Smooth muscle cell of the pulmonary artery (primary cell): ENCODE measurements at places on chromosomes 16 and 17. TPM values are rescaled to one million over a fixed set of nuclear protein-coding genes. Genes with fewer than 3 reads are reported as not detected.

The PPP1R27 gene
- total RNA-seq, result not detected in 2 replicates

The TNP2 gene
- total RNA-seq, result not detected in 2 replicates

The PRCD gene
- 4.5 and 5.3 TPM in 2 replicates for total RNA-seq

The CDRT15 gene
- total RNA-seq, result not detected in 2 replicates

The HOXB8 gene
- 0.10 TPM in 1 of 2 replicates, not detected in the other for total RNA-seq

The C17orf67 gene
- 0.69 and 0.91 TPM in 2 replicates for total RNA-seq

The YBX2 gene
- total RNA-seq, result 0.07 TPM in 1 of 2 replicates, not detected in the other

The CD79B gene
- total RNA-seq, result 3.6 TPM in 1 of 2 replicates, not detected in the other

The TAT gene
- total RNA-seq, result not detected in 2 replicates

The SLC16A6 gene
- 0.13 and 0.17 TPM in 2 replicates for total RNA-seq

The CDRT15L2 gene
- not detected in 2 replicates for total RNA-seq

The ST6GALNAC1 gene
- 0.43 TPM in 1 of 2 replicates, not detected in the other for total RNA-seq

The IGF2BP1 gene
- total RNA-seq, result 3.4 and 4.3 TPM in 2 replicates

The NPIPB12 gene
- 20.8 and 22.2 TPM in 2 replicates for total RNA-seq

The PRSS53 gene
- 4.8 and 6.0 TPM in 2 replicates for total RNA-seq

The KRTAP4-6 gene
- total RNA-seq, result not detected in 2 replicates

The CTRL gene
- total RNA-seq, result 0.30 and 0.85 TPM in 2 replicates

The CMTM2 gene
- not detected in 2 replicates for total RNA-seq

The NT5C gene
- total RNA-seq, result 23.1 TPM in 2 replicates

The LRRC45 gene
- total RNA-seq, result 8.5 and 10.1 TPM in 2 replicates

The SMIM5 gene
- 0.07 TPM in 1 of 2 replicates, not detected in the other for total RNA-seq

The AGRP gene
- not detected in 2 replicates for total RNA-seq

The MMP28 gene
- total RNA-seq, result 0.65 and 1.8 TPM in 2 replicates

The XAF1 gene
- total RNA-seq, result 20.0 and 37.0 TPM in 2 replicates

The CLEC19A gene
- total RNA-seq, result not detected in 2 replicates

The MPV17L gene
- total RNA-seq, result 0.78 and 2.1 TPM in 2 replicates

The RNF43 gene
- total RNA-seq, result 0.20 TPM in 1 of 2 replicates, not detected in the other

The CCL5 gene
- total RNA-seq, result 0.07 TPM in 1 of 2 replicates, not detected in the other

The LHX1 gene
- total RNA-seq, result not detected in 2 replicates

The ZNF629 gene
- total RNA-seq, result 9.8 and 11.0 TPM in 2 replicates

The TLCD1 gene
- total RNA-seq, result 3.6 and 6.1 TPM in 2 replicates

The HBA2 gene
- not detected in 2 replicates for total RNA-seq

The FLII gene
- 293 and 417 TPM in 2 replicates for total RNA-seq

The PRR11 gene
- total RNA-seq, result 4.5 and 9.6 TPM in 2 replicates

The KLHL10 gene
- total RNA-seq, result 0.20 and 0.26 TPM in 2 replicates

The ARL5C gene
- not detected in 2 replicates for total RNA-seq

The CD300H gene
- not detected in 2 replicates for total RNA-seq

The GFAP gene
- total RNA-seq, result 0.59 and 0.92 TPM in 2 replicates

The HOXB6 gene
- total RNA-seq, result 2.3 and 3.0 TPM in 2 replicates

The HSPB9 gene
- 0.07 TPM in 2 replicates for total RNA-seq

The TSNAXIP1 gene
- total RNA-seq, result 0.78 and 1.0 TPM in 2 replicates

The HSD17B2 gene
- total RNA-seq, result not detected in 2 replicates

The HAPSTR1 gene
- 72.9 and 74.3 TPM in 2 replicates for total RNA-seq

The POLR2C gene
- 104 and 111 TPM in 2 replicates for total RNA-seq

The CLEC18A gene
- 0.86 and 2.5 TPM in 2 replicates for total RNA-seq

The KRTAP4-3 gene
- total RNA-seq, result not detected in 2 replicates

The ABCA9 gene
- 12.0 and 62.2 TPM in 2 replicates for total RNA-seq

The CCDC144A gene
- total RNA-seq, result 8.8 and 11.7 TPM in 2 replicates

The COA3 gene
- 41.7 and 50.0 TPM in 2 replicates for total RNA-seq

The KRT12 gene
- not detected in 2 replicates for total RNA-seq

The GPR179 gene
- 0.07 and 0.10 TPM in 2 replicates for total RNA-seq

The OR3A3 gene
- total RNA-seq, result 0.10 TPM in 1 of 2 replicates, not detected in the other

The DRC3 gene
- total RNA-seq, result 1.2 and 1.8 TPM in 2 replicates

The SMG1 gene
- 78.7 and 86.7 TPM in 2 replicates for total RNA-seq
